ENCODE measurements at places on chromosomes 16 and 17.

DNA sequence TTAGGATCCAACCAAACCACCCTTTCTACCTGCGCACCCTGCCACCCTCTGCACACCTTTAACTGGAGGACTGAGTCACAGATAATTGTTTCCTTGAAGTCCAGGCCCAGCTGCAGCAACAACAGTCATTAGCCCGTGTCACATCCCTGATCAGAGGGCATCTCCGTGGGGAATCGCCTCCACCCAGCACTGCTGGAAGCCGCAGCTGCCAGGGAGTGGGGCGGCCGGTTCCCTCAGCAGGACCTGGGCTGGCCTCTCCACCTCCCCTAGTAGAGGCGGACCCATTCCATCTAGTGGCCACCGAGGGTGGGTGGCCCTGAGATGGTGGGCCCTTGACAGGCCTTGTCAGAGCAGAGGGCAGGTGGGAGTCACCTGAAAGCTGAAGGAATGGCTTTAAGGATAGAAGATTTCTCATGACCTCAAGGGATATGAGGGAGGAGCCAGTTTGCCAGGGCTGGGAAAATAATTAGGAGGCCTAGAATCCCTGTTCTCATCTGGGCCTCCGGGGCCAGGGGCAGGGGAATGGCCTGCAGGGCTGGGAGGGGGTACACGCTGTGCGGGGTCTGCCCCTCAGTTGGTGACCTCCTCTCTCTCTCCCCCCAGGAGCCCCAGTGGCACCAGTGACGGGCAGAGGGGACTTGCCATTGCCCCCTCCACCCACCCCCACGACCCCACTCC lies 6.2 kb downstream of the PRSS53 start:
- no peak for DNase-seq

DNA sequence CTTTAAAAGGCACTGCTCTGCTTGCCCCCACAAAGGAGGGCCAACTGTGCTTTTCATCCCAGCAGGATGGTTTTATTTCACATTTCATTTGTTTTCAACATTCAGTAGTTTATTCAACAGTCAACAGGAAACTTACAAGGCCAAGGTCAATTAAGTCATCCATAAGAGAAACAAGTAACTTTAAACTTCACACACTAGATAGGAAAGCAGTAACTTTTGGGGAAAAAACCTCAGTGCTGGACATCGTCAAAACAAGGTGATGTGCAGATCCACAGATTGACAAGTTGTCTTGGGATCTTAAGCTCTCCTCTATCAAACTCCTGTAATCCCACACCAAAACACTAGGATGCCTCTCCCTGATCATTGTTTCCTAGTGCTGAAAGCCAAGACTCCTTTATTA lies 18.5 kb downstream of the NFE2L1 start:
- DNase-seq, result no peak

DNA sequence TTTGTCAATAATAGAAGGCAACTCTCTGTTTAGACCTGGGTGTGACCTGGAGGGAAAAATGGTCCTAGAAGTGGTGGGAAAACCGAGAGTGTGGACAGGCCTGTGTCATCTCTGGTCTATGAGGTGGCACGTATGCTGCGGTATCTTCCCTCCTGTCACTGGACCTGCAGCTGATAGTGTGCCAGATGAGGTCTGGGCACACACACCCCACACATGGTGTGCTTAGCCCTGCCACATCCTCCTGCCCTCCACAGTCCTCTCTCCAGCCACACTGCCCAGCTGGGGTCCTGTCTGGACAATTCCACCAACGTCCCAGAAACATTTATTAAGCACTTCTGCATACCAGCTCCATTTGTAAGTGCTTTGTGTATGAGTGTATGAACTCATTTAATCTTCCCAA lies 37.2 kb downstream of the GLP2R start:
- DNase-seq, result no peak

DNA sequence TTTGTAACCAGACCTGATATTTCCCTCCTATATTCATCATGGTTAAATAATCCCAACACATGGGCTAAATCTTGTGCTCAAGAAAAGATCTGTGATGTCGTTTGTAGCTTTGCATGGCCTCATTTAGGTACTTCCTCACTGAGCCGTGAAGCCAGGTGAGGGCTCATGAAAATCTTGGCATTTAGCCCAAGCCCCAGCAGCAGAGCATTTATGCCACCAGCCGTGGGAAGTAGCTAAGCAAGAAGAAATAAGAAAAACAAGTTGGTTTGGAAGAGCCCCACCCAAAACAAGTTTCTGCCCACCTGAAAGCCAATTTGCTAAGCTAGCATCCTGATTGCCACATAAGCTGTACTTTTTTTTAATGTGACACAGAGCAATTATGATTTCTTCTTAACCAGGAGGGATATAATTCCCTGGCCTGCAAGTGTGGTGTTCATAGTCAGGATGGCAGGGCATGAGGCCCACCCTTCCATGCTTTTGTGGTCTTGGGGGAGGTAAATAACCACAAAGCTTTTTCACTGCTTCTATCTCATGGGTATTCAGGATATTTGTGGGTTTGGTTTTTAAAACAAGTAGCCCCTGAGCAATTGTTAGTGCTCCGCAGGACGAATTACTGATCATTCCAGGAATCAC lies 10.5 kb downstream of the TMIGD1 start:
- no peak for DNase-seq

DNA sequence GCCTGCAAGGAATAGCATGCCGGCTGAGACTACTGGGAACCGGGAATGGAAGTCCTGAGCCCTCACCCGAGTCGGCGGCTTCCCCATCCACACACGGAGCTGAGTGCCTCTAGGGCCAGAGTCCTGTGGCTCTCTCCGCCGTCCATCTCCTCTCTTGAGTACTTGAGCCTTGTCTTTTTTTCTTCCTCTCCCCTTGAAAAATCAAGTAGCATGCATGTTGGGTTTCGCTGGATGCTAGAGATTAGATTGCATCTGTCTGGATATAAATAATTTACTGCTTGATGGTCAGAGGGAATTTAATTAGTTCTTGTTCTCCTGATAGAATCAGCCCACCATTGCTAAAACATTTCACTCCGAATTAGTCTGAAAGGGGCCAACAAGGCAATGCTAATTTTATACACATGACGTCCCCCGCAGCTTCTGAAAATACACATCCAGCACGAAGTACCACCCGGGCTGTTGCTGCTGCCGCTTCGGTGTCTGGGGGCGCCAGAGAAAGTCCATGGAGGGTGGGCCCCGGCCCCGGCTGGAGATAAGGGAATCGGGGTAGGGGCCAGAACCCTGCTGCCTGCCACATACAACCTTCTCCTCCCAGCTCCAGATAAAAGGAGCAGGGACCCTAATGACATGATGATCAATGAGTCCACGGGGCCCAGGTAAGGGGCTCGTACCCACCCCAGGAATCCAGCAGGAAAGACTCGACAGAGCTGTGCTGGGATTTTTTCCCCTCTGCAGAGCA lies 48.5 kb downstream of the RBFOX3 start:
- no peak for DNase-seq

Data from stimulated activated CD8-positive, alpha-beta memory T cell treated with anti-CD3 and anti-CD28 coated beads, Interleukin-4, amount 100 ng/mL, for 4 hours (primary cell).